Esophagus squamous epithelium (tissue), 5 donors: ENCODE measurements at places on chromosomes 7 and 10.

- no peak for DNase-seq
These were observed 47.2 kb downstream of the EBLN1 start for GRCh38 chr10:22170582-22170981.

DNA sequence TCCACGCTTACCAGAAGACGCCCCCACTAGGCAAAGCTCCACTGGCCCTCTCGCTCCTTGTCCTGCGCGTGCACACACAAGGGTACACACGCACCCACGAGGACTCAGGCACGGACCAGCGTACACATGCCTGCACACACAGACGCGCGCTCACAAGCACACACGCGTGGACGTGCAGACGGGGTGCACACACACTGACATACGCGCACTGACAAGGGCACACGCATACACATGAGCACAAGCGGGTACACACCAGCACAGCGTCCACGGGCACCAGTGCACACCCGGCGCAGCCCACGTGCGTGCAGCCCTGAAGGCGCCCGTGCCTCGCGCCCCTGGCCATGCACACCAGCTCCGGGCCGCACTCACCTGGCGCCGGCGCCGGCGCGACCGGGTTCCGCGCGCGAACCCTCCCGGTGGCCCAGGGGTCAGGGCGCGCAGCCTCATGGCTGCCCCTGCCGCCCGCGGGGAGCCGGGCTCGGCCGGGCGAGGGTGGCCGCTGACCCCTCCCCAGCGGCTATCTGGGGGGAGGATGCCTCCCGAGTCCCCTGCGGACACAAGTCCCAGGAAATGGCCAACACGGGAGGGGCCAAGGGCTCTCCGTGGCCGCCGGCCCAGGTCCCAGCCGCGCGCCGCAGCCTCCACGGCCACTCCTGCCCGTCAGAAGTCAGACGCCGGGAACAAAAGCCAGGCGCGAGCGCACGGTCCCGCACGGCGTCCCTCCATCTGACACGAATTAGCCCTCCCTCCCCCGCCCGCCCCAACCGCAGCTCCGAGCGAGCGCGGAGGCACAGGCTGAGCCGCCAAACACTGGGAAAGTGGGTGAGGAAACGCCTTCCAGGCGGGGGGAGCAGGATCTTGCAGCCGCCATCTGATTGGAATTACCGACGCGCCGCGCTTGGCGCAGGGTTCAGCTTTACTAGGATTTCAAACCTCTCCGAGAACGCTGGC lies 45.0 kb downstream of the TNS3 start:
- DNase-seq: no peak

GRCh38 chr7:1749864-1750466 lies 79.9 kb downstream of the ELFN1 start:
- DNase-seq: no peak

GRCh38 chr10:105797234-105797890 lies 1156.3 kb downstream of the SORCS3 start:
- DNase-seq: no peak

DNA sequence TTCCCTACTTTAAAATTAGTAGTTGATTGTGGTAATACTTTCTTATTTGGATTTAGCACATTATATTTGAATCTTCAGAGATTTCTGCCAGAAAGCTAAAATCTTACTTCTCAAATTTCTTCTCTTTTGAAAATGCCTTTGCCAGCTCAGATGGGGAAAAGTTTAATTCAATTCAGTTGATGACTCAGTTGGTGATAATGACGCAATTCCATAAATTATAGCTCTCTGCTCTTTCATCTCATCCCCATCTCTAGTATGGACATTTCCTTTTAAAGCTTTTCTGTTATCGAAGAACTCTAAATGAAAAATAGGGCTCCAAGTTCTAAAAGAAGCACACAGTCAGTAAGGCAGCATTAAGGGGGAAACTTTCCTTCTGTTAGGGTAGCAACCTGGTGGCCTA lies 25.5 kb downstream of the RNLS start:
- no peak for DNase-seq

DNA sequence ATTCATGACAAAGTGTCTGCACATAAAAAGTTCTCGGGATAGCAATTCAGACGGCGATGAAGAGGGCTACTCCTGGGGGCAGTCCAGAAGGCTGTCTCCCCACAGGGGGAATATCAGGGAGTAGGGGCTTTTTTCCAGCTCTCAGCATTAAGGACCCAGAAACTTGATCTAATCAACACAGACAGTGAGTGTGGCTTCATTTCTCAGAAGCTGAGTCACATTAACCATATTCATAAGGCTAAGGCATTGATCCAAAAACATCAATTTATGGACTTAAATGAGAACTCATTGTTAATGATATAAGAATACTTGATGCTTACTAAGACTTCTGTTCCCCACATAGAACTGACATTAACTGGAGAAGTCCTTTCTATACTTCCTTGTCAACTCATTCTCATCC lies 87.5 kb upstream of the AOAH start:
- DNase-seq: no peak

DNA sequence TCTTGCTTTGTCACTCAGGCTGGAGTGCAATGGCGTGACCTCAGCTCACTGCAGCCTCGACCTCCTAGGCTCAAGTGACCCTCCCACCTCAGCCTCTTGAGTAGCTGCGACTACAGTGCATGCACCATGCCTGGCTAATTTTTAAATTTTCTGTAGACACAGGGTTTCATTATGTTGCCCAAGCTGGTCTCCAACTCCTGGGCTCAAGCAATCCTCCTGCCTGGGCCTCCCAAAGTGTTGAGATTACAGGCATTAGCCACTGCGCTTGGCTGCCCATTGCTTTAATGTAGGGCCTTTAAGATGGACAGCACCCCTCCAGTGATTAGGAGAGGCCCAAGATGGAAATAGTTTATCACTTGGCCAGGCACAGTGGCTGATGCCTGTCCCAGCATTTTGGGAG lies 39.4 kb downstream of the NIPSNAP2 start:
- no peak for DNase-seq

DNA sequence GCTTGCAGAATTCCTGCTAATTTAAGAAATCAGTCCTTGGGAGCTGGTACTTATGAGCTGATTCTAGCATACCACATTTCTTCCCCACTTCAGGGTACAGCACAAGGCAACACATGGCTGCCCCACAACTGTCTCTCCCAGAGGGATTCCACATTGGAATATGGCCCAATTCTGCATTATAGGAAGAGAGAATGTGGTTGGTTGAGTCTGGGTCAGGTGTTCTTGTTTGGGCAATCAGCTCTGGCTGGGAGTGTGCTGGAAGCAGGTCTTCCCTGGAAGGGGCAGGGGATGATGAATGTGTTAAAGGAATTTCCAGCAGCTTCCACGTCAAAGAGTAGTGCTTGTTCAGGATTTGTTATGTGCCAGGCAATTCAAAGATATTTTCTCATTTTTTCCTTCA lies 95.7 kb downstream of the BUB3 start:
- no peak for DNase-seq

DNA sequence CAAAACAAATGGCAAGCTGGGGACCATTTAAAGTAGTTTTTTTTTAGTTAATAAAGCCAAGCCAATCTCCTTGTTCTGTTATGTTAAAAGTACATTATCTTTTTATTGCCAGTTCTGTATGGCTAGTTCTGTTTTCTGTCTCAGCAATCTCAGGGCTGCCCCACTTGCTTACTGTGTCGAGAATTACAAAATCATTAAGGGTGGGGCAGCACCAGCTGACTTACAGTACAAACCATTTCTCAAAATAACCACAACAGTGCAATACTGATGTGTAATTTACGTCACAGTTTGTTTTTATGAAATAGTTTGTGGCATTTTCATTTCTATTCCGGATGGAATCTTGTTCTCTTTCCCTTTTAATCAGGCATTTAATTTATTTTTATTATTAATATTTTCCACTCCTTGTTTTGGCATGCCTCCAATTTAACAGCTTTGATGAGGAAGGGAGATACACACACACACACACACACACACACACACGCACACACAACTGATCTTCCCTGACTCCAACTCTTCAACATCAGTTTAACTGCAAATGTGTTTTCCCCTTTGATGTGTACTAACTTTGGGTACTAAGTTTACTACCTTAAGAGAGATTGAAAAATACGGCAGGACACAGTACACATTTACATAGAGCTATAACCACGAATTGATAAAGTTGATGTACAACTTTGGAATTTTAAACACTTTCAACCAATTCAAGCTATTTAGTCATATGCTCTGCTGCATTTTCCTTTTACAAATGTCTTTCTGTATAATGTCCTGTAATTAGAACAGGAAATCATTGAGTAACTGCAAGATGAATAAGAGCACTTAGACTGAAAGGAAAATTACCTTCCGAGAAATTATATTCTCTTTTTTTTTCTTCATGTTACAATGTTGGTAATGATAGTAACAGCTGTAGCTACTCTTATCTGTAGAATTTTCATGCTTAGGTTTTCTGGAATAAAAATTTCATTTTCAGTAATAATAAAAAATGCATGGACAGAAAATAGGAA lies 91.5 kb downstream of the ARID5B start:
- no peak for DNase-seq

DNA sequence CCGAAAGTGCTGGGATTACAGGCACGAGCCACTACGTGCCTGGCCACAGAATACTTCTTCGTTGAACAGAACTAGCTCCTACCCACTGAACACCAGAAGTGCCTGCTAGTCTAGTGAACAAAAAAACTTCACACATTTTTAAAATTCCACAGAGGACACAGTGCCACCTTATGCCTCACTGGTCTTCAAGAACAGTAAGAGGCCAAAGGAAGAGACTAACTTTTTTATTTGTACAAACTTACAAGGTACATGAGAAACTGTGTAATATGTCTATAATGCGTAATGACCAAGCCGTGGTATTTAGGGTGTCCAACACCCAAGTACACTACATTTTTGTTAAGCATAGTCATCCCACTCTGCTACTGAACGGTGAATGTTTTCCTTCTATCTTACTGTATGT lies 144.4 kb upstream of the PTER start:
- no peak for DNase-seq

DNA sequence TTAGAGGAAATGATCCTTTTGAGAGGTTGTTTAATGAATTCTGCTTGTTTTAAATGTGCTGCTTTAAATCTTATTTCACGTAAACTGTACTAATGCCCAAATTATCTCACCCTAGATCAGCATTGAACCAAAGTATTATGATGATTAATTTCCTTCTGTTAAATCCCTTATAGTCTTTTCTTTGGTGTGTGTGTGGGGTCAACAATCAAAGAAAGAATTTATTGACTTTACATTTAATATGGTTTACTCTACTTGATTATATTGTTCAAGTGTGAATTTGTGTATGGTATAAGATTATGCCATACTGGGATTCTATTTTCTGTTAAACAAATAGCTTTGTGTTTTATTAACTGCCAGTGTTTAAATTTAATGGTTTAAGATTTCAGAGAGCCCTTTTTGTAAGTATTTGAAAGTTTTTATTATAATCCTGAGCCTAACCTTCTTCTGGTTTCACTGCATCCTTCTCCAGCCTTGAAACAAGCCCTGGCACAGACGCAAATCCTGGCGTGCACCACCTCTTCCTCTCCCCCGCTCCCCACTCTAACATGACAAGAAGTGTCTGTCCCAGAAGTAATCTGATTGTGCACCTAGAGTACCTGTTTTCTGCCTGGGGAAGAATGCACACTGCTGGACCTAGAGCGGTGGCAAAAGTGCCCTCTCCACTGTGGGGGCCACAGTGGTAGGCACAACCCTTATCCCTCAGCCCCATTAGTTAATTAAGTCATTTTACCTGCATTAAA lies 70.6 kb downstream of the KAT6B start:
- no peak for DNase-seq

- DNase-seq: no peak
These were observed 55.1 kb upstream of the LAMB1 start for GRCh38 chr7:108057951-108058481.

DNA sequence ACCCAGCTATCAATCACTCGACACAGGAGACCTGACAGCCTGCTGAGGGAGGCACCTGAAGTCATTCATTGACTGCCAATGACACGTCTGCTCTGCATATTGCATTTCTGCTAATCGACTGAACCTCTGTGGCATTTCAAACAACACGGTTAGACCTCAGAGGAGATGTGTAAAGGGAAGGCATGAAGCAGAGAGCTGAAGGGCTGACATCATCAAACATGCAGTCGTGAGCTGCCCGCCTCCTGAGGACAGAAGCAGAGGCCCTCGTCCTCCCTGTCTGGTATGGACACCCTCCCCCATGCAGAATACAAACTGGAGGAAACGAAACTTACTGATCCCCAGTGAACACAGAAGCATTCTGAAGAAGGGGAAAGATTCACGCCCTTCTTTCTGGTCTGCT lies 462.6 kb upstream of the MGMT start:
- DNase-seq: no peak

- no peak for DNase-seq
These were observed at the start of gene MMD2 for GRCh38 chr7:4958477-4959301. Gene MMD2 (minus strand): TSS chr7:4959187. CDS start chr7:4959017, 170 bp downstream.
